ENCODE measurements at places on chromosomes 12 and 14.

- DNase-seq, result no peak
Observed at GRCh38 chr12:1595690-1596347, 1.4 kb upstream of the FBXL14 start.

DNA sequence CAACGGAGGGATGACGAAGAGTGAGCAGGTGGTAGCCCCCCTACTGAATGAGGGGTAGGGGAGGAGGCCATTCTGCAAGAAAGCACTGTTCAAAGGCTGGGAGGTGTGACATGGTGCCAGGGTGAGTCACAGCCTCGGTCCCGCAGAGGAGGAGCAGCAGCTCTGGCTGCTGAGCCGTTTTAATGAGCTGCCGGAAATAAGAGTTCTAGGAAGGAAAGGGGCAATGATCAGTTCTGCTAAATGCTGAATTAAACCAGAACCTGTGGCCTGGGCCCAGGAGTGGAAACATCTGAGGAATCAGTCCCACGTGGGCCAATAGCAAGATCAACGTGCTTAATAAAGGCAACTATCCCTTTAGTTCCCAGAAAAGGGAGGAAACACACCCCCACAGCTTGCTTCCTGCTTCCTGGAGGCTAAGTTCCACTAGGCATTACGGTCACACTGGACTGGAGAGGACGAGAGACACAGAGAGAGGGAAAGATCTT, 3.6 kb downstream of the ABCD4 start:
- DNase-seq, result no peak

- DNase-seq, result no peak
Observed at GRCh38 chr14:37246427-37246829, 48.7 kb downstream of the MIPOL1 start.

GRCh38 chr12:70875628-70876027, 44.9 kb downstream of the PTPRR start:
- no peak for DNase-seq

DNA sequence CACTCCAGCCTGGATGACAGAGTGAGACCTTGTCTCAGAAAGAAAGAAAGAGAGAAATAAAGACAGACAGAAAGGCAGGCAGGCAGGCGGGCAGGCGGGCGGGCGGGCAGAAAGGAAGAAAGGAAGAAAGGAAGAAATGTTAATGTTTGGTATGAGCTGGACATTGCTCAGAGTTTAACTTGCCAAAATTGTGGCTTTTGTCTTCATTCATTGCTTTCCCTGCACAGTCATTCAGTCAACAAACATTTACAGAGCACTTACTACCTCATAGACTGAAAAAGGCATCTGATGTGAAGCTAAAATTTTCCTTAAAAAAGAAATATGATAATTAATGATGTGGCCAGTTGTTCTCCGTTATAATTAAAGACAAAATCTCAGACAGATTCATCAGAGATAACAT, 247.1 kb downstream of the SPTSSA start:
- DNase-seq, result no peak

GRCh38 chr14:74195623-74196022, 43.6 kb upstream of the VSX2 start:
- DNase-seq, result no peak

GRCh38 chr14:99189201-99189801, 82.7 kb downstream of the BCL11B start:
- DNase-seq, result no peak
